ENCODE measurements at places on chromosomes 6 and 20.

- no peak for DNase-seq
These were observed 105.2 kb downstream of the OR2B2 start for GRCh38 chr6:27806981-27807440.

DNA sequence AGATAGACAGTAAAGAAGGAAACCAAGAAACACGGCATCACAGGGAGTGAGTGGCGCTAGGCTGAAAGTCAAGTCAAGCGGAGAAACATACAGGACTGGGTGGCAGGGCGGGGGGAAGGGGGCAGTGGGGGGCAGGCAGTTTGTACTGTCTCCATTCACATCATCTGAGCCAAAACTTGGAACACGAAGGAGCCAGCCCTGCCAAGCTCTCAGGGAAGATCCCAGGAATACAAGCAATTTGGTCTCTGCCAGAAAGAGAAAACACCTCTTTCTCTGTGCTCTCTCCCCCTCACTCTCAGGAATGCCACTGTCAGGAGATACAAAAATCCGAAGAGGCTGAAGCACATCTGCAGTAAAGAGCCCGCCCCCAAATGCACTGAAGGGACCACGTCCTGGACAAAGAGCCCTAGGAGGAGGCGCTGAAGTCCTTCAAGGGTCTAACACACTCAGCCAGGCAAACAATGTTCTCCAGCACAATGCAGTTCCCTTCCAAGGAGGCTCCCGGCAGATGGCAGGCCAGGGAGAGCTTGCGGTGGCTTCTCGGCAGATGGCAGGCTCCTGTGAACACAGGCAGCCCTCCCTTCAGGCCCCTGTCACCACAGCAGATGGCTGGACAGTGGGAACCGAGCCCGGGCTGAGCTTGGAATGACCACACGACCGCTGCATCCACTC lies 90.0 kb downstream of the ATP9A start:
- DNase-seq = no peak

DNA sequence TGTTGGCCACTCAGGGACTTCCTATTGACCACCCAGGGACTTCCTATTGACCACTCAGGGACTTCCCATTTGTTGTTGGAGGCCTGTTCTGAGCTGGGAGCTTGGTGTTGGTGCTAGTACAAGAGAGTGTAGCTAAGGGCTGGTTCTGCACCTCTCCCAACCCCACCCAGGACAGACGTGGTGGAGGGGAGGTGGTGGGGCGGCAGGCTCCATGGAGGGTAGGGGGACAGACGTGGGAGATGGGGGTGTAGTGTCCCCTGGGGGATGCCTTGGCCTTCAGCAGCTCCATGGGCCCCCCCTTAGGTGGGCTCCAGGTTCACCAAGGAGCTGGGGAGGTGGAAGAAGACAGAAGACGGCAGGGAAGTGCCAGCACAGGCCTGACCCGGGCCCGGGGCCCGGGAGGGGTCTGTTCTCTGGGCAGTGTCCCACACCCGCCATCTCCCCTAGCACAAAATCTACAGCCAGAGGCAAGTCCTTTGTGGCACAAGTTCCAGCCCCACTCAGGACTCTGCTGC lies 33.9 kb downstream of the CHRNA4 start:
- DNase-seq = no peak

- no peak for DNase-seq
These were observed 48.2 kb upstream of the TLDC2 start for GRCh38 chr20:36827541-36828279.

- DNase-seq = no peak
These were observed 367.8 kb downstream of the ZFAND3 start for GRCh38 chr6:38187325-38187724.

- DNase-seq = peak; percentile 31
These were observed 36.4 kb upstream of the GCLC start for GRCh38 chr6:53581173-53581773.

- peak; percentile 15 for DNase-seq
These were observed 145.8 kb downstream of the PTPRT start for GRCh38 chr20:43043887-43044286.

DNA sequence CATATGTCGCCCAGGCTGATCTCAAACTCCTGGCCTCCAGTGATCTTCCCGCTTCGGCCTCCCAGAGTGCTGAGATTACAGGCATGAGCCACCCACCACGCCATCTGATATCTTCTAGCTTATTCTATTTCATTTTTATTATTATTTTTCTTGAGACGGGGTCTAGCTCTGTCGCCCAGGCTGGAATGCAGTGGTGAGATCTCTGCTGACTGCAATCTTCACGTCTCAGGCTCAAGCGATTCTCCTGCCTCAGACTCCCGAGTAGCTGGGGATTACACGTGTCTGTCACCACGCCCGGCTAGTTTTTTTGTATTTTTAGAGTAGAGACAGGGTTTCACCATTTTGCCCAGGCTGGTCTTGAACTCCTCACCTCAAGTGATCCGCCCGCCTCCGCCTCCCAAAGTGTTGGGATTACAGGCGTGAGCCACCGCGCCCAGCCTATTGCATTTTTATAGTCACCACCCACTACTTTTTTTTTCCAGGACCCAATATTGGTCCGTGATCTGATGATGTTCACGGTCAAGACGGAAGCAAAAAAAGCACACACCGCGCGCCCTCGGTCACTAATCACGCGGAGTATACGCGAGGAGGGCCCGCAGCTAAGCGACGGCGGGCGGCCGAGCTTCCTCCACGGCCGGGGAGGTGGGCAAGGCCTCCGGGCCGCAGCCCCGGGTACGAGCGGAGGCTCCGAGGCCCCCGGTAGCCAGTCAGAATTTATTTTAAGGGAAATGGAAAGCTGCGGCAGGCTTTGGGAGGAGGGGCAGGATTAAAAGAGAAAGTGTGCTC lies 1.1 kb upstream of the LSM14B start:
- DNase-seq = no peak

- no peak for DNase-seq
These were observed 12.1 kb upstream of the AHCY start for GRCh38 chr20:34315236-34315635.

GRCh38 chr20:33796907-33797544 lies 14.1 kb upstream of the CHMP4B start:
- DNase-seq = no peak

Measured in urothelium cell line (cell line).